Effector CD8-positive, alpha-beta T cell (primary cell): ENCODE measurements at places on chromosomes 7 and 10.

GRCh38 chr10:89156161-89156835 lies 50.8 kb downstream of the CH25H start:
- DNase-seq = no peak

DNA sequence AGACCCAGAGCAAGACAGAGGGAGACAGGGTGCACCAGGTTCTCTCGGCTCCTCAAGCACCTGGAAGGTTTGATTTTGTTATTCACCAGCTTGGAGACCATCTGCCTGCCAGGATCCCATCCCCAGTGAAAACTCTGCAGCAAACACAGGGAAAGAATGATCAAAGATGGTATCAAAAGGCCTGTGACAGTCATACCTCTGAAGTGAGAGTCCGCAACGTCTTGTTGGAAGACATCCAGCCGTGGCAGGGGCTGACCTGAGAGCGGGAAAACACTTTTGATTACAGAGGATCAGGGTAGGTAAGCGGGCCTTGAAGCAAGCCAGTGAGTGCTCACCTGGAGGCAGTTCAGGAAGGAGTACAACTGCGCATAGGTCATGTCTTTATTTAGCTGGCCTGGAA lies 142.3 kb downstream of the ANLN start:
- DNase-seq = no peak

GRCh38 chr10:72218325-72218724 lies 2.2 kb upstream of the ASCC1 start:
- DNase-seq = no peak

- DNase-seq = no peak
Observed at GRCh38 chr10:23412223-23412622, 26.7 kb upstream of the OTUD1 start.

DNA sequence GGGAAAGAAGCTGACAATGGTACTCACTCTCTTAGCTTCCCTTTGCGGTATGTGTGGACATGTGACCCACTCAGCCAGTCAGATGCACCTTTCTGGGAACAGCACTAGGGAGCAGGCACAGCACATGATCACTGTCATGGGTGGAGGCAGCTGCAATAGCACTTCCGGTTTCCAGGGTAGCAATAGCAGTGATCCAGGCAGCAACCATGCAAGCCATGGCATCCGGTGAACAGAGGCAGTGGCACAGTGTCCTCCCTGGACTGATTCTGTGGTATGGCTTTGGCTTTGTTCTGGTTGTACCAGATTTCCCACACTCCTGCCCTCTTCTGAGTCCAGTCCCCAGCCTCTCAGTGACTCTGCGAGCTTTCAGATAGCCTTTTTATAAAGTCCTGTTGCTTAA lies 86.8 kb upstream of the NAMPT start:
- DNase-seq = no peak
